Right lung (tissue), 10 donors: ENCODE measurements at places on chromosomes 3 and 15. TPM values are rescaled to one million over a fixed set of nuclear protein-coding genes. Genes with fewer than 3 reads are reported as not detected.

- no peak for DNase-seq
Measured at GRCh38 chr3:22225161-22225560, 474.2 kb upstream of the ZNF385D start.

DNA sequence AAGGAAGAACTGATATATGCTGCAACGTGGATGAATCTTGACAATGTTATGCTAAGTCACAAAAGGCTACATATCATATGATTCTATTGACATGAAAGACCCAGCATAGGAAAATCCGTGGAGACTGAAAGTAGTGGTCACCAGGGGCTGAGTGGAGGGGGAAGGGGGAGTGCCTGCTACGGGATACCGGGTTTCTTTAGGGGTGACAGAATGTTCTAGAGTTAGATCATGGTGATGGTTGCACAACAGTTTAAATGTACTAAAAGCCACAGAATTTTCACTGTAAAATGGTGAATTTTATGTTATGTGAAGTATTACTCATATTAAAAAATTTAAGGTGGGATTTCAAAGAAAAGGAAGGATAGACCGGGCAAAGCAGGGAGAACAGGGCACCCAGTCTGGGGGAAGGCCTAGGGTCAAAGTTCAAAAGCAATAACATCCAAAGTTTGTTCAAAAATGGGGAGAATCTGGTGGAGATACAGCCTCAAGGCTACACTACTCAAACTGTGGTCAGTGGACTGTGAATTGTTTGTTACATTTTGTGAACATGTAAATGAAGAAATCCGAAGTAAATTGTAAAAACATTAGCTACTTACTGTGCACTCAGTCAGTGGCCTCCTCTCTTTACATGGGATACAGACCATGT is 74.2 kb upstream of the FNDC3B start:
- no peak for DNase-seq

- DNase-seq, result no peak
Measured at GRCh38 chr3:104648823-104649222, 717.9 kb upstream of the ALCAM start.

GRCh38 chr3:64958199-64958843 is 270.5 kb upstream of the ADAMTS9 start:
- DNase-seq, result no peak

- no peak for DNase-seq
Measured at GRCh38 chr15:94576889-94577533, 345.6 kb downstream of the MCTP2 start.

- no peak for DNase-seq
Measured at GRCh38 chr3:110493438-110494092, 578.1 kb upstream of the NECTIN3 start.

GRCh38 chr3:78634316-78634715 is 1133.5 kb downstream of the ROBO1 start:
- no peak for DNase-seq

DNA sequence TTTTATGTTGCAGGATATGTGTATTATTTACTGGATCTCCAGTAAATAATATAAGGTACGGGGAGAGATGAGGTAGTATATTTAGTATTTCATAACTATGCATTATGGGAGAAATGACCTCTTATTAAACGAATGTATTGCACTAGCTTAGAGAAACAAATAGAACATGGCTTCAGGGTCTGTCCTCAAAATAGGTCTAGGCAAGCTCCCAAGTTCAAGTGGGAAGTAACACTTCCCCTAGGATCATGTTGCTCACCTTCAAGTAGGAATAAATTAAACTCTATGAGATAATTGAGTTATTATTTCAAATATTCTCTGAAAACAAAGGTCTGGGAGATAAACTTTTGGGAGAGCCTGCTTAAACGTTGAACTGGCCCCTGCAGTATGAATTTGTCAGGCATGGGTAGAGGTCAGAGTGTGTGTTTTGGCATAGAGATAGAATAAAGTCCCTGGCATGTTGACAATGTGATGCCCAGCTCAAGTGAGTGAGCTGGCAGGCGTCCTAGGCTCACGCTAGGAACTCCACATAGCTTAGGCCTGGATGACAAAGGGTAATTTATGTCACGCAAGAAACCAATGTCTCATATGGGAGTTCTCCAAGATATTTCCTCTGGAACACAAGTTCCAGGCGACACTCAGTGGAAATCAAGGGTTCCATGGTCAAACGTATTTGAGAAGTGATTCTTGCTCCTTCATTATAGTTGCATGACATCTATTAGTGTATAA is 236.8 kb downstream of the CACNA2D3 start:
- DNase-seq, result no peak

DNA sequence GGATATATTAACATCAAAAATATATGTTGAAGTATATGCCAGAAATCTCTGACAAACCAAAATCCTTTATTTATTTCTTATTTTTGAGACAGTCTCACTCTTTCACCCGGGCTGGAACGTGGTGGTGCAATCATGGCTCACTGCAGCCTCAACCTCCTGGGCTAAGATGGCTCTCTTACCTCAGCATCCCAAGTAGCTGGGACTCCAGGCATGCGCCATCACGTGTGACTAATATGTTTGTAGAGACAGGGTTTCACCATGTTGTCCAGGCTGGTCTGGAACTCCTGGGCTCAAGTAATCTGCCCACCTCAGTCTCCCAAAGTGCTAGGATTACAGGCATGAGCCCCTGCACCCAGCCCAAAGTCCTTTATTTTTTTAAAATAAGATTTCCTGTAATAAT is 11.9 kb downstream of the FAIM start:
- DNase-seq, result no peak

DNA sequence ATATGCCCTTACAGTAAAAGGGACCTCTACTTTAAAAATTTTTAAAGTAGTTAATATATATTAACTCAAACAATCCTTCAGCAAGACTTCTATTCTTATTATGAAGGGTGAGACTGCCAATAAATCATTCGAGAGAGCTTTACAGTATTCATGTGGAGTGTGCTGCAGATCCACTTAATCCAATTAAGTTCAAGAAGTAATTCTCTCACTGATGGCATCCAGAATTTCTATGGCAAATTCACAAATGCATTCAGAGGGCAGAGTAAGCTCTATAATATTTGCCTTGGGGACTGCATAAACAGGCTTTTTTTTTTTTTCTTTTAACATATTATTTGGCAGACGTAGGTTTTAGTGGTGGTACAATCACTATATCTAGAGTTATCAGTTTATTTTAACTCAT is 692.0 kb downstream of the NLGN1 start:
- no peak for DNase-seq

- DNase-seq, result peak; percentile 24
Measured at GRCh38 chr3:110070161-110070916, 733.0 kb upstream of the DPPA4 start.

- peak; percentile 21 for DNase-seq
Measured at GRCh38 chr15:84914909-84915605, 30.6 kb downstream of the SLC28A1 start.

DNA sequence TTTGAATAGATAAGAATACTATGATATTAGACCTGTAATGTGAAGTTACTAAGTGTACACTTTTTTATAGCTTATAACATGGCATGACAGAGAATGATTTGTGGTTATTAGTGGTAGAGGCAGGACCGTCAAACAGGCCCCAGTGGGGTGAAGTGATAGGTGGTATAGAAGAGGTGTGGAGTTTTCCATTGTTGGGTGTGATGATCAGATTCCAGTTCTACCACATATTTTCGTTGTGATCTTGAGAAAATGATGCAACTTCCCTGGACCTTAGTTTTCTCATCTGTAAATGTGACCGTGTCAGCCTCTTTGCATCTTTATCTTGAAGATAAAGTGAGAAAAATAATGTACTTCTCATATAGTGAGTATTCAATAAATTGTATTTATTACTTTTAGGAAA is 30.3 kb upstream of the UTS2B start:
- DNase-seq, result no peak

DNA sequence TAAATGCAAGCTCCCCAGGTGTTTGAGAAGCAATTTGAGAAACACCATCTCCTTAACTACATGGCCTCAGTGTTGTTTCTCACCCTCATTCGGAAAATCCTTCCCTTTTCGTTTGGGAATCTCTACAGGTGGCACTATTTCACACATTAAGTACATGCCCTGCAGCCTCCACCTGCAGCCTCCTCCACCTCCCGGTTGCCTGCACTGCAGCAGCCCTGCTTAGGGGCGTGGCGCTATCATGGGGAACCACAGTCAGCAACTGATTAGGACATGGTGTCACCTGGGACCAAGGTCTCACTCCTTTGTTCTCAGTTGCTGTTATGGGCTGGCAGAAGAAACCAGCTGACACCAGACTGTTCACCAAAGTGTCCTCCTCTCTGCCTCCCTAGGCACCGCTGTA is 11.7 kb upstream of the ZNF774 start:
- DNase-seq, result no peak

GRCh38 chr3:122247087-122247824 is 63.8 kb downstream of the CASR start:
- no peak for DNase-seq

DNA sequence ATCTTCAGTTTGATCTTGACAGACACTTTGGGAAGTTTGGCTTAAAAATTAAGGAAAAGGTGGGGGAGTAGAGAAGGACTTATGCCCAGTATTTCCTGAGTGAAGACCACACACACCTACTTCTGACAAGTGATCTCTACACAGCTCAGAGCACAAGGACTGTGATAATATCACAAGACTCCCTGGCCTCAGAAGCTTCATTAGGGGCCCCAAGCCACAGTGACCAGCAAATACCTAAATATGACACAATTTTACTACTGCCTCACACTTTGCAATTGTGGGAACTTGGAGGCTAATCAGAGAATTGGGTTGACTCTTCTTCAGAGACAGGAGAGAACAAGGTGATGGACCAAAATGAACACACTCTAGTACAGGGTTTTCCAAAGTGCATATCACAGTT is 2.6 kb downstream of the ILDR1 start:
- no peak for DNase-seq

Gene CAMK2N2
- polyA plus RNA-seq, result 0.16 TPM

DNA sequence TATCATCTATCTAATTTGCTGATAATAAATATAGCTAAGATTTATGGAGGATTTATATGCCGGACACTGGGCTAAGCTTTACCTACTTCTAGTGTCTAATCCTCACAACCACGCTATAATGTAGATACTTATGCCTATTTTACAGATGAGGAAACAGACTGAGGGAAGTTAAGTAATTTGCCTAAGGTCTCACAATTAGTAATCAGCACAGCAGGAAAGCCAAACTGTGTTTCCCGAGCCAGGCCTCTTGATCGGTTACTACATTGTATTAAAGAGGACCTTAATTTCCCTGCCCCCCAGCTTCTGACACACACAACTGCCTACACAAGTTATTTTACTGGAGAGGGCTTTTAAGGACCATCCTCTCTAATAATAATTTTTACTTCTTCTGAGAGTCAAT is 40.9 kb downstream of the ONECUT1 start:
- DNase-seq, result no peak

DNA sequence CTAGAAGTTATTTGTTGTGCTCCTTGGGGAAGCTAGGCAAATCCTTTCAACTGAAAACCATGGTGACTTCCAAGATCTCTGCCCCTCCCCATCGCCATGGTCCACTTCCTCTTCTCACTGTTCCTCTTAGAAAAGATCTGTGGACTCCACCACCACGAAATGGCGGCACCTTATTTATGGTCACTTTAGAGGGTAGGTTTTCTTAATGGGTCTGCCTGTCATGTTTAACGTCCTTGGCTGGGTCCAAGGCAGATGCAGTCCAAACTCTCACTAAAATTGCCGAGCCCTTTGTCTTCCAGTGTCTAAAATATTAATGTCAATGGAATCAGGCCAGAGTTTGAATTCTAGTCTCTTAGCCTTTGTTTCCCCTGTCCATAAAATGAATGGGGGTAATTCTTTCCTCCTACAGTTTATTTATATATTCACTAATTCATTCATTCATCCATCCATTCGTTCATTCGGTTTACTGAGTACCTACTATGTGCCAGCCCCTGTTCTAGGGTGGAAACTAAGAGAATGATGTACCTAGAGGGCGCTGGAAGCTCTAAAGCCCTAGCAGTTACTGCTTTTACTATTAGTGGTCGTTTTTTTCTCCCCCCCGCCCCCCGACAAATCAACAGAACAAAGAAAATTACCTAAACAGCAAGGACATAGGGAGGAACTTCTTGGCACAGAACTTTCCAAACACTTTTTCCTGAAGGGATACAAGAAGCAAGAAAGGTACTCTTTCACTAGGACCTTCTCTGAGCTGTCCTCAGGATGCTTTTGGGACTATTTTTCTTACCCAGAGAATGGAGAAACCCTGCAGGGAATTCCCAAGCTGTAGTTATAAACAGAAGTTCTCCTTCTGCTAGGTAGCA is 657 bp downstream of the PATL2 start:
- peak; percentile 39 for DNase-seq

DNA sequence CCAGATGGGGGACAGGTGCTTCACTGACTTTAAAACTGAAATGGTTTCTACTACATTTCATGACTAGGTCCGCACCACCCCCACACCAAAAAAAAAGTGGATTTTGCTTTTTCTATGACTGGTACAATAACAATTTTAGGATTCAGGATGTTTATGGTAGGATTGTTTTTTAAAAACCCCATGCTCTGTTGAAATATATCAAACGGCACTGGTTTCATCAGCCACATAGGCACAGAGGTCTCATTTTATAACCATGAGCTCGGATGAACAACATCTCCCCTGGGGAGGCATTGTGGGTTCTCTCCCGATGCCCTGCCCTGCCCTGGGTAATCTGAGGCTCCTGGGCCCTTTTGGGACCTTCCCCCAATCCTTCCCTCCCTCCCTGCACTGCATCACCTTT is 202.7 kb upstream of the KBTBD8 start:
- DNase-seq, result no peak

GRCh38 chr3:153866901-153867300 is 254.3 kb upstream of the ARHGEF26 start:
- no peak for DNase-seq

Gene GXYLT2
- polyA plus RNA-seq, result 16.9 TPM

GRCh38 chr15:38864827-38865581 is 300.4 kb upstream of the RASGRP1 start:
- DNase-seq, result no peak

Gene PLCL2
- 9.3 TPM for polyA plus RNA-seq

Gene CCDC39
- 7.3 TPM for polyA plus RNA-seq

DNA sequence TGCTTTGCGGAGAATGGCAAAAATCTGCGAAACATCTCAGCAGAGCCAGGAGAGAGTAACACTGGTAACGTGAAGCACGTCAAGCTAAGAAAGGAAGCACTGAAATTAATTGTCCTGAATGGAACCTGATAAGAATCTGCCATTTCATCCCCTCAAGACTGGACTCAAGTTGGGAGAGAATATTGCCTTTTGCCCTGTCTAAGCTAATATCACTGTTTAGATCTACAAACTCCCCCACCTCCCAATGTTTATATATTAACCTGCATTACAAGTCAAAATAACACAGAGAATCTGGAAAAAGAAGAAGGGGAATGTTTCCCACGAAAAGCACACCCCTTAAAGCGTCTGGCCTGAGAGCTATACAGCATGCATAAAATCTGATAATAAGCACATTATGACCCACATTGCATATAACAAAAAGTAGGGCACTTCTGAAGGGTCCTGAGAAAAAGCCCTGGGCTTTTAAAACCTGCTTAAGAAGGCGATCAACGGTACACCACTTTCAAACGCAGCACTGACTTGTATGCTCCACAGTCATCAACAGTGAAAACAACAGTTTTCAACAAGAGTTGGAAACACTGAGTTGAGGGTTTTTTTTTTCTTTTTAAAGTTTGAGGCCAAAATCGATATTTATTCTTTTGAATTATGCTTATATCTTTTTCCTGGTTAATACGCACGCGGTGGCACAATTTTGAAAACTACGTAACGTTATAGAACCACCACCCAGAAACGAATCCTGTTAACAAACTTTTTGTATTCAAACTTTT is 1.4 kb upstream of the KAT2B start:
- no peak for DNase-seq
